ENCODE measurements at places on chromosomes 6 and 20.
A peak's percentile ranks its signal among the peaks of the same experiment; 100 is the strongest.

GRCh38 chr20:4483486-4483885 is 238.2 kb upstream of the PRND start:
- DNase-seq: peak; percentile 73

GRCh38 chr20:9919271-9920014 is 80.6 kb upstream of the PAK5 start:
- no peak for DNase-seq

DNA sequence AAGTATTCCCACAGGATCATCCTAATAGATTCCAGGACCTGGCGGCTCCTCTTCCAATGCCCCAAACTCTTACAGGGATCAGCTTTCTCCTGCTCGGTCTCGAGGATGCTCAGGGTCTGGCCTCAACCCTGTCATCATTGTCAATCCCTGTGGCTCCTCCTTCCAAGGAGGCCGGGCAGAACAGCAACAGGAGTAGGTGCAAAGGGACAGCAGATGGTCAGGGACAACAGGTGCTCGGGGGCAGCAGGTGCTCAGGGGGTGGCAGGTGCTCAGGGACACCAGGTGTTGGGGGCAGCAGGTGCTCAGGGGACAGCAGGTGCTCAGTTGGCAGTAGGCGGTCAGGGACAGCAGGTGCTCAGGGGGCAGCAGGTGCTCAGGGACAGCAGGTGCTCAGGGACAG is 84.8 kb downstream of the TTLL2 start:
- no peak for DNase-seq

DNA sequence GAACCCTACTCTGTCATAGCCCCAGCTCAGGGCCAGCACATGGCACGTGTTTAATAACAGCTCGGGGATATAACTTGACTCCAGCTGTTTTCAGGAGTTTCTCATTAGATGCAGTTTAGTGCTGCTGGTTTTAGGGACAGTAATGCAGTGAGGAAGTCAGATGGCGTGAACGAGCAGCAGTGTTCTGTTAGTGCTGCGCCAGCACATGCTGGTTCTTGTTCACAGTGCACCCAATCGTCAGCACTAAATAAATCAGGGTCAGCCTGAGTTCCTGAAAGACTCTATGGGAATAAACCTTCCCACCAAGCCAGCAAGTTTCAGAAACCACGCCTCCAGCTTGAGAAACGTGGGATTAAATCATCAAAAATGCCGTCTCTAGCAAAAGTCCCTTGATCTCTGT is 235.9 kb upstream of the SUPT3H start:
- DNase-seq: peak; percentile 85

DNA sequence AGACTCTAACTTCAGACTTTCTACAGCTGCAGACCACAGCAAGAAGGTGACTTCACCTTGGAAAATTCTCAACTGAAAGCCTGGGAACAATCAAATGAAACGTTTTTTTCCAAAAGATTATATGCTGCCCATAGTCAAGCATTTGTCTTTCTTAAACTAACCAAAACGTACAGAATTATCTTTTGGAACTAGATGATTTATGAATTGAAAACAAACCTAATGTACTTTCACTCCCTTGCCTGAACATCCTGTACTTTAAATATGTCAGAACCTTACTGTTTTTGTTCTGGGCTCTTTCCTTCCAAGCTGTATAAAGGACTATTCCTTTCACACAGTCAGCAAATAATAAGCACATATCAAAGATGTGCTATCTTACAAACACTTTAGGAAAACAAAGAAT is 62.4 kb upstream of the TNFAIP3 start:
- no peak for DNase-seq

DNA sequence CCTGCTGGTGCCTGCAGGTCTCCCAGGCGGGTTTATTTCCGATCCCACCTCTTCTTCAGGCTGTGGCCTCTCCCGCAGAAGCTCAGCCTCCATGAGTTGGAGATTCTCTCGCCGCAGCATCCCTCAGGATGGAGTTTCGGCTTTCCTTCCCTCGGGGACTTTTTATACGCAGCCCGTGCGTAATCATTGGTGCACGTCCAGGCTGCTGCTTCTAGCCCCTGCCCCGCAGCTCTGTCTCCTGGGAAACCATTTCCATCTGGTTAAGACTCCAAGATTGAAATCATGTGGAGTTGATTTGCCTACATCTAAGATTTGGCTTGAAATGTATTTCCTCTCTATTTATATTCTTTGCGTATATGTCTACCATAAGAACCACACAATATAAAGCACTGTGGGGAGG is 46.7 kb upstream of the CARMIL1 start:
- DNase-seq: peak; percentile 91

- DNase-seq: no peak
Measured at GRCh38 chr20:63657260-63657936, 714 bp upstream of the RTEL1 start.

DNA sequence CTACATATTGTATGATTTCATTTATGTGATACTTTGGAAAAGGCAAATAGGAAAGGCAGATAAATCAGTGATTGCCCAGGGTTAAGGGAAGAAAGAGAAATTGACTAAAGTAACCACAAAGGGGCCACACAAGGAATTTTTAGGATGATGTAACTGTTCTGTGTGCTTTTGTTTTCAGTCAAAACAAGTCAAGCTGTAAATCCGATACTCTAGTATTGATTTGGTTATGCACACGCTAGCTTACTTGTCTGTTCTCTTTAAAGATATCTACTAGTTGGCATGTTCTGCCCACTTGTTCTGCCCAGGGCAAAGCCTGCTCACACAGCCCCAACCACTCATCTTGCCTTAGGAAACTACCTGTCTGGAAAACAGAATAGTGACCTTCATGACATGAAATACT is 6.4 kb downstream of the FBXL4 start:
- no peak for DNase-seq

GRCh38 chr6:140641412-140641811 is 1267.0 kb upstream of the CITED2 start:
- no peak for DNase-seq

Data from fibroblast of skin of scalp (primary cell).